GM18507 (cell line): ENCODE measurements at places on chromosomes 2 and 18.
A peak's percentile ranks its signal among the peaks of the same experiment; 100 is the strongest.

GRCh38 chr18:29250843-29251242, 1073.9 kb upstream of the CDH2 start:
- no peak for DNase-seq

- no peak for DNase-seq
Observed at GRCh38 chr2:8314063-8314462, 367.8 kb upstream of the ID2 start.

DNA sequence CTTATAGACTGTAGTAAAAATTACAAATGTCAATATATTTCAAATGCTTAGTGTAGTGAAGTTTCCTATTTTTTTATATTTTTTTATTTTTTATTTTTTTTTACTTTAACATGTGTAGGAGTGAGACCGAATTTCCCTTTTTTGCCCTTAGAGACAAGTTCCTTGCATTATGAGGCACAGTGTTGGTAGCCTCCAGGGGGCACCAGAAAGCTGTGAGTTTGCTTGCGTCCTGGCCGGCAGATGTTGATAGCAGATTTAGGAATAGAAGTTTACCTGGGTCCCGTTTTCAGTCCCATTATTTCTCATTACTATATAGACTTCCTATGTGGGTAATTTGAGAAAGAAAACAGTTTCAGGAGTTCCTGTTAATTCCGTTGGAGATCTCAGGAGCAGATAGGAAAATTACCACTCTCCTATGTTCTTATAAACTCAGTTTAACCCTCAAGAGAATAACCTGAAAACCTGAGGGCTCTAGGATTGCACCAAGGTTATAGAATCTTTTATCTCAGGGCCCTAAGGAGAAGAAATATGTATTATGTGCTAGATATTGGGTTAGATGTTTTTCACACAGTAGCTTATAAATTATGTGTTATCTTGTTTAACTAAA, 157.5 kb upstream of the SESTD1 start:
- DNase-seq = peak; percentile 7

GRCh38 chr2:177149155-177149503, 63.5 kb upstream of the HNRNPA3 start:
- no peak for DNase-seq

- no peak for DNase-seq
Observed at GRCh38 chr2:216224388-216224787, 115.2 kb downstream of the XRCC5 start.

DNA sequence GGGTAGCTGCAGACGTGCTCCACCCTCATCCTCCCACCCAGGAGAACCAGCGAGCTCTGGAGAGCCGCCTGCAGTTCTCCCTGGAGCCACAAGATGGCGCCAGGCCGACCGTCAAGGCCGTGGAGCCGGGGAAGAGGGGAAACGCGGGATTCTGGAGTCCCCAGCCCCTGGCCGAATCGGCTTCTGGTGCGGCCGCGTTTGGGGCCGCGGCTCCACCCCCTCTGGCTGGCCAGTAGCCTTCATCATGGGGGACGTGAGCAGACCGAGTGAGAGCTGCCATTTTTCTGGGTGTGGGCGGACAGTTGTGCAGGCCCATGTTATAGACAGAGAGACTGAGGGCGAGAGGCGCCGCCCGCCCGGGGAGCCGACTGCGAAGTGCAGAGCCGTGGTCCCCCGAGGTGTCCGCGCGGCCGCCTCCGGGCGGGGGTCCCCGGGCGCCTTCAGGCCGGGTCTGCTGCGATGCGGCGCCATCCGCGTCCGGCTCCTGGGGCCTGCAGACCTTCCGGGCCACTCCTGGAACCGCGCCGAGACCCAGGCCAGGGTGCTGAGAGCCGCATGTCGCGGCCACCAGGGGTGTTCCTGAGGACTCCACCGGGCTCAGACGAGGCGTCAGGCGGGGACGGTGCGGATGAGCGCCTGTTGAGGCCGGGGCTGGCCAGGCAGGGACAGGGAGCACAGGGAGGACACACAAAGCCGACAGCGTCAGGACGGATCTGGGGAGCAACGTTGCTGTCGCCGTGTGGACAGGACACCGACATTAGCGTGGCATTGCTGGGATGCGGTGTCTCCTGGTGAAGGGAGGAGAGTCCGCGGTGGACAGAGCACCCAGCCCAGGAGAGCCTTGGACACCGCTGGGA, 418.2 kb upstream of the HS6ST1 start:
- peak; percentile 69 for DNase-seq

DNA sequence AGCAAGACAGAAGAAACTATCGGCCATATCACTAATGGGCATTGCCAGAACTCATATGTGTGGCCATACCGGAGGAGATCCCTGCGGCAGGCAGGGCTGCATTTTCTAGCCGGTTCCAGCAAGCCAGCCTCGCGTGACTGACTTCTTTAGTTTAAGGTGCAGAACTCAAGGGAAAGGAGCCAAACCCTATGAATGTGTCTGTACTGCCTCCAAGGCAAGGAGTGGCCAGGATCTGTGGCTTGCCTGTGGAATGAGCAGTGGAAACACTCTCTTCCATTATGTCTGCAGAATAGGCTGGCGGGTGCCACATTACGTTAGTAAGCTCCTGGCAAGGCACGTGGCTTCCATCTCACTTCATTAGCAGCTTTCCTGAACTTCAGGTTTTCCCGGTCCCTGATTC, 137.6 kb downstream of the ATL2 start:
- DNase-seq = no peak

GRCh38 chr2:9747396-9747795, 95.9 kb upstream of the TAF1B start:
- no peak for DNase-seq
